ENCODE measurements at places on chromosomes 4 and X.

- no peak for DNase-seq
Measured at GRCh38 chrX:124827258-124827845, 481.0 kb downstream of the SH2D1A start.

- no peak for DNase-seq
Measured at GRCh38 chrX:112083624-112084326, 1.2 kb upstream of the TRPC5 start.

GRCh38 chr4:16293210-16293838 lies 67.1 kb upstream of the TAPT1 start:
- no peak for DNase-seq

- no peak for DNase-seq
Measured at GRCh38 chr4:28228561-28229491, 1368.2 kb downstream of the STIM2 start.

DNA sequence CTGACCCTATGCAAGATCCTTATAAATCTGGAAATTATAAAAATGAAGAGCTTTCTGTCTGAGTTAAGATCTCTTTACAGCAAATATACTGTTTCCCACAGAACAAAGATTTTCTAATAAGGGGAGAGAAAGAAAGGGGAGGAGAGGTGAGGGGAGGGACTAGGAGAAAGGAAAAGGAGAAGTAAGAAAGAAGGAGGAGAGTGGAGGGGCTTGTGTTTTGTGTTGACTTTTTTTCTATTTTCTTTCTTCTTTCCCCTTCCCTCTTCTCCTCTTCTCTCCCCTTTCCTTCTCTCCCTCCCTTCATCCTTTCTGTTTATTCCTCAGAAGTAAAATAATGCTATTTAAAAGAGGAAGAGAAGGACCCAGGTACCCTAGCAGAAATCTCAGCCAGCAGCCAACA lies 6.2 kb downstream of the CXCL6 start:
- no peak for DNase-seq

GRCh38 chrX:123201720-123202119 lies 17.6 kb downstream of the GRIA3 start:
- no peak for DNase-seq

GRCh38 chr4:4461178-4461577 lies 74.3 kb downstream of the NSG1 start:
- DNase-seq: no peak

- no peak for DNase-seq
Measured at GRCh38 chr4:106273831-106274230, 42.2 kb downstream of the TBCK start.

GRCh38 chr4:82585690-82586435 lies 24.1 kb upstream of the TMEM150C start:
- DNase-seq: no peak

GRCh38 chrX:139192386-139192961 lies 338.1 kb upstream of the F9 start:
- DNase-seq: no peak

GRCh38 chr4:85951099-85951498 lies 408.8 kb downstream of the MAPK10 start:
- no peak for DNase-seq

GRCh38 chrX:30957753-30958152 lies 68.7 kb upstream of the TAB3 start:
- no peak for DNase-seq

DNA sequence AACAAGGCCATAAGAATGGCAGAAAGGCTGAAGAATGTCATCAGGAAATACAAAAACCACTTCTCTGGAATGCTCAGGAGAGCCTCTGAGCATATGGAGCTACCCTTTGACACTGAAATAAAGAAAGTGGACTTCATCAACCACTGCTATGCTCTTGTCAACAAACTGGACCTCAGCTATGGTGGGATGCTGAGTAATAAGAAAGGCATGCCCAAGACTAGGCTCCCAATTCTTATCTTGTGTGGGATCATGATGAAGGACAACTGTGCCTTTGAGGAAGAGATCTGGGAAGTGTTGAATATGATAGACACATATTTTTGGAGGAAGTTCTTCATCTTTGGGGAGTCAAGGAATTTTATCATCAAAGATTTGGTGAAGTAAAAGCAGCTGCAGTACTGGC lies 86.9 kb upstream of the MAGEB16 start:
- DNase-seq: no peak

- DNase-seq: peak; percentile 73
Measured at GRCh38 chr4:98374643-98375042, 113.5 kb downstream of the RAP1GDS1 start.

Measured in right hindlimb (tissue), 1 donor.